Right cardiac atrium (tissue), 5 donors: ENCODE measurements at places on chromosomes 7 and 10. TPM values are rescaled to one million over a fixed set of nuclear protein-coding genes. Genes with fewer than 3 reads are reported as not detected.

DNA sequence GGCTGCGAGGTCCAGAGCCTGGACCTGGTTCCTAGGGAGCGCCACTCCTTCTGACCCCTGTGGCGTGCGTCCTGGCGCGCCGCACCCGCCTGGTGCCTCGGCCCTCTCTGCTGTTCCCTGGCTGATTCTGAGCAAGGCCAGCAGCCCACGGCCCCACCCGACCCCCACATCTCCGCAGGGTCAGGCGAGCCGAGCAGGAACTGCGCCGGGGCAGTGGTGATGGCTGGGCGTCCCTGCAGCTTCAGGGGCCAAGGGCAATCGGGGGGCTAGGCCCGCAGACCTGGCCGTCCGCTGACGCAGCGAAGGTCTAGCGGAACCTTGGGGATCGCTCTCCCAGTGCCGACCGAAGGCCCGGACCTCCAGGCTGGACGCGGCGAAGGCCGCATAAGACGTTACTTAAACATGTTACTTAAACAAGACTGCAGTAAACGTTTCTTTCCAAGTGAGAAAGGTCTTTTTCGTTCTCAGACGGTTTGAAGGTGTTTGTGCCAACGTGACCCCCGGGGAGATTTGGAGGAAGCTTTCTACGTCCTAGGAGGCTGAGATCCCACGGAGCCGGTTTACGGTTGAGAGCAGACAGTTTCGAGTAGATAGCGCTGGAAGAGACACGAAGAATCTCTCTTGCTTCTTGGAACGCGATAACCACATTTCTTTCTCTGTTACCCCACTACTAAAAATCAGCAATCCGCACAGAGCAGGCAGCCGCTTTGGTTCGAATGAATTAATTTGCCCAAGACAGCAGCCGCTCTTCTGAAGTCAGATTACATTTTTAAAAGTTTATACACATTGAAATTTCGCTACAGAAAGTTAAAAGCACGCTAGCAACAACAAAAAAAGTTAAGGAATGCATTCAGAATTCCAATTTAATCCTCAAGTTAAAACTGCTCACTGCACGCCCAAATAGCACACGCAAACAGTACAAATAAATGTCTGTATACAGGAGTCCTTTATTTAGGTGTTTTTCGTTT, 4.9 kb upstream of the NKX2-3 start:
- DNase-seq: no peak

GRCh38 chr7:50908628-50909290, 126.1 kb upstream of the GRB10 start:
- DNase-seq: no peak

GRCh38 chr10:27628621-27629020, 117.0 kb downstream of the MKX start:
- no peak for DNase-seq

Gene RBP3
- polyA plus RNA-seq: not detected
